ENCODE measurements at places on chromosomes 4 and X.

GRCh38 chrX:133838761-133839676 is 146.4 kb downstream of the GPC3 start:
- DNase-seq = no peak

DNA sequence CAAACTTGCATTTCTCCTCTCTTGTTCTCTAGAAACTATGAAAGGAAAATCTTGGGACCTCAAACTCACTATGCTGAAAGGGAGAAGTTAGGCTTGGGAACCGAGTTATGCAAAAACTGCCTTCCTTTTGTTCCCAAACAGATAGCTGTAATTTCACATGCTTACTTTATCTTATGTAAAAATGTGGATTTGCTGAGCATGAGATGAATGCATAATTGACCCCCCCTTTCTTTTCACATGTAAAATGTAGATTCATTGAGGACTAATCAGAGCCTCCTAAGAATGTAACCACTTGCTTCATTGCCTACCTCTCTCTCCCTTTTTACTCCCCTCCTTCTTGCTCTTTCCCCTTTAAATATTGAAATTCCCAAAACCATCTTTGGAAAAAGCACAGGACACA is 18.0 kb downstream of the TBC1D9 start:
- DNase-seq = no peak

DNA sequence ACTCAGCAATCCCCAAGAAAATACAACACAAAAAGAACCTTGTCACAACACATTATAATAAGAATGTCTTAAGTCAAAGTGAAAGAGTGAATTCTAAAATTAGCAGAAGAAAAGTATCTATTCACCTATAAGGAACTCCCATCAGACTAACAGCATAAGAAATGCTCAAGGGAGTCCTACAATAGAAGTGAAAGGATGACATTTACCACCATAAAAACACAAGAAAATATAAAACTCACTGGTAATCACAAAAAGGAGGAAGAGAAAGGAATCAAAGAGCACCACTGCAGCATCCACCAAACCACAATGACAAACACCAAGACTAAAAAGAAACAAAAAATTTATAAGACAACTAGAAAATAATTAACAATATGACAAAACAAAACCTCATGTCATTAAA is 257.0 kb upstream of the AGTR2 start:
- DNase-seq = no peak

- DNase-seq = no peak
Measured at GRCh38 chr4:147987252-147987651, 255.4 kb downstream of the ARHGAP10 start.

DNA sequence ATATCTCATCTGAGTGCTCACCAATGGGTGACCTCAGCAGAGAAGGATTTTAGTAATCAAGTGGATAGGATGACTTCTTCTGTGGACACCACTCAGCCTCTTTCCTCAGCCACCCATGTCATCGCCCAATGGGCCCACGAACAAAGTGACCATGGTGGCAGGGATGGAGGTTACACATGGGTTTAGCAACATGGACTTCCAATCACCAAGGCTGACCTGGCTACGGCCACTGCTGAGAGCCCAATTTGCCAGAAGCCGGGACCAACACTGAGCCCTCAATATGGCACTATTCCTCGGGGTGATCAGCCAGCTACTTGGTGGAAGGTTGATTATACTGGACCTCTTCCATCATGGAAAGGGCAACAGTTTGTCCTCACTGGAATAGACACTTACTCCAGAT is 97.4 kb downstream of the LCORL start:
- DNase-seq = no peak

- DNase-seq = no peak
Measured at GRCh38 chr4:88524171-88524570, 595 bp upstream of the PYURF start.

DNA sequence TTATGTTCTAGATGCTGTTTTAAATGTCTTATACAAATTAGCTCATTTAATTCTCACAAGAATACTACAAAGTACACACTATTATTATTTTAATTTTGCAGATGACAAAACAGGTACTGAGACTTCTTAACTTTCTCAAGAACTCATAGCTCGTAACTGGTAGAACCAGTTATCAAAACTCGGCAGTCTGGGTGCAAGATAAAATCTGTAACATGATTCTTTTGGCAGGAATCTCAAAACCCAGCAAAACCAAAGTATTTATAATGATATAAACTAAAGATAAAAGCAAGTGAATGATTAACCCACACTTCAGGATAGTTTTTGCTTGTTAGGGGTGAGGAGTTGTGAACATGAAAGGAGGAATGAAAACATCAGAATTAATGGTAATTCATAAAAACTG is 27.6 kb downstream of the CLNK start:
- DNase-seq = no peak

DNA sequence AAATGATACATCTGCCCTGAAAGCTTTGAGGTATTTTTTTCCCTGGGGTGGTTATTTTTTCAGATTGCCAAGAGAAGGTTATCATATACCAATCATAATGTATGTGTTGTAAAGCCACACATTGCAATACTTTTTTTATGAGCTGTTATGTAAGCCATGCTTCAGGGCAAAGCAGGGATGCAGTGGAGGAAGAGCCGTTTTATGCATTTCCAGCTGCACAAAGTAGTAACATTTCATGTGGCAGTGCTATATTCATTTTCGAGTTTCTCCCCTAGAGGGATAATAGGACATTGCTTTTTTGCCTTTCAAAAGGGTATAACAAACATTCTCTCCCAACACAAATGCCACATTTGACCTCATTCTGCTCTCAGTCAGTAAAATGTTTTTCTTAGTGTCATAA is 68.5 kb downstream of the GALNT7 start:
- DNase-seq = no peak

DNA sequence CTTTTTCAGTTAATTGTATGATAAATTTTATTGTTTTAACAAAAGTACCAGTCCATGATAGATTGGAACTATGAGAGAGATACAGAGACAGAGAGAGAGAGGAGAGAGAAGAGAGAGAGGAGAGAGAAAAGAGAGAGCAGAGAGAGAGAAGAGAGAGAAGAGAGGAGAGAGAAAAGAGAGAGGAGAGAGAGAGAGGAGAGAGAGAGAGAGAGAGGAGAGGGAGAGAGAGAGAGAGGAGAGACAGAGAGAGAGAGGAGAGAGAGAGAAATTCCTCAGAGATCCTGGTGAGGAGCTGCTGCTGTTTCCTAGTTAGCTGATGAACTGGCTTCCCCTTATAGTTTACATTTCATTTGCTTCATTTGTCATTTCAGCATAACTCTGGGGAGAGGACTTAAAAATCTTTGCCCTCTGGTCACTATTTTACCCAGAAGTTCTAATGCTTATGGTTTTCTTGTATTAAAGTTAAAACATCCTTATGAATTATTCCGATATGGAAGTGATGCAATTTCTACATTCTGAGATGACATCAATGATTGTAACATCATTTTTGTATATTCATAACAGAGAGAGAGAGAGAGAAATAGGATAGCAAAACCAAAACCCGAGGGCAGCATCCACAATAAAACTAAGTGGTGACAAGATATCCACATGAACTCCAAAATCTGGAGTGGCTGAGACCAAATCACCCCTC is 10.8 kb downstream of the CTAG1A start:
- no peak for DNase-seq

- DNase-seq = no peak
Measured at GRCh38 chr4:156606554-156607477, 364.8 kb downstream of the PDGFC start.

DNA sequence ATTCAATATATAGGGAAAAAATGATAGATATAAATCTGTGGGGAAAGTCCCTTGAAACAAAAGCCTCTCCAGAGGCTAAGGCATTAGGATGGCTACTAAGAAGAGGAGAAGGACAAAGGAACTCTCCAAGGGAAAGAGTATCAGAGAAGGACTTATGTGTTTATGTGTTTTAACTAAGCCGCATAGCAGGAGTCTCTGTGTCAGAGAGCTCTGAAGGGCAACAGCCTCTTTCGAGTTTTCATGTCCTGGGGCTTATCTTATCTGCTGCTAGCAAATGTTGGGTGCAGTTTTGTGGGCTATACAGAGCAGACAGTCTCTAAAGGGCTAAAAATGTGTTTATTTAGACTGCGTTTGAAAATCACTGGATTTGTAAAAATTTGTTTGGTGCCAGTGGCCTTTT is 1145.6 kb upstream of the DIAPH2 start:
- no peak for DNase-seq

- peak; percentile 46 for DNase-seq
Measured at GRCh38 chrX:38561951-38562719, 793 bp downstream of the TSPAN7 start.
